ENCODE measurements at places on chromosomes 11 and 22.

GRCh38 chr11:35525501-35526175, at the start of gene PAMR1:
PAMR1 (minus strand) TSS chr11:35525616; CDS start chr11:35525585, 31 bp downstream.
- peak; percentile 57 for DNase-seq

DNA sequence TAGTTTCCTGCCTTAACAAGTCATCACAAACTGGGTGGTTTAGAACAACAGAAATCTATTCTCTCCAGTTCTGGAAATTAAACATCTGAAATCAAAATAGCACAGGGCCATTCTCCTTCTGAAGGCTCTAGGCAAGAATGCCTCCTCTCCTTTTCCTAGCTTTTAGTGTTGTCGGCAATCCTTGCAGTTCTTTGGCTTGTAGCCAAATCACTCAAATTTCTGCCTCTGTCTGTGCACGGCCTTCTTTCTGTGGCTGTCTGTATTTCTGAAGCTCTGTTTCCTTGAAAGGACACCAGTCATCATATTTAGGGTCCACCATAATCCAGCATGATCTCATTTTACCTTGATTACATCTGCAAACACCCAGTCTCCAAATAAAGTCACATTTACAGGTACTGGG, 795.5 kb downstream of the METTL15 start:
- no peak for DNase-seq

DNA sequence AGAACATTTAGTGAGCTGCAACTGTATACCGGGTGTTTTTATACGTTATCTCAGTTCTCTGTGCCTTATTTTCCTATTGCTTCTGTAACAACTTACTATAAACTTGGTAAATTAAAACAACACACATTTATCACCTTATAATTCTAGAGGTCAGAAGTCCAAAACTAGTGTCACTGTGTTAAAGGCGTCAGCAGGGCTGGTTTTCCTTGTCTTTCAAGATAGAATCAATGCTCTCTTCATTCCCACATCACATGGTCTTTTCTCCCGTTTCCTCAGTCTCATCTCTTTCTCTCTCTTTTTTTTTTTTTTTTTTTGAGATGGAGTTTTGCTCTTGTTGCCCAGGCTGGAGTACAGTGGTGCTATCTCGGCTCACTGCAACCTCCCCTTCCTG, 36.1 kb downstream of the MB start:
- no peak for DNase-seq

- DNase-seq: no peak
Observed at GRCh38 chr11:62150887-62151736, 27.3 kb downstream of the INCENP start.

GRCh38 chr11:115153135-115153534, 351.1 kb downstream of the CADM1 start:
- no peak for DNase-seq

- no peak for DNase-seq
Observed at GRCh38 chr11:130148796-130149326, 10.7 kb upstream of the ST14 start.

- DNase-seq: no peak
Observed at GRCh38 chr11:13672576-13673210, 4.2 kb downstream of the FAR1 start.

DNA sequence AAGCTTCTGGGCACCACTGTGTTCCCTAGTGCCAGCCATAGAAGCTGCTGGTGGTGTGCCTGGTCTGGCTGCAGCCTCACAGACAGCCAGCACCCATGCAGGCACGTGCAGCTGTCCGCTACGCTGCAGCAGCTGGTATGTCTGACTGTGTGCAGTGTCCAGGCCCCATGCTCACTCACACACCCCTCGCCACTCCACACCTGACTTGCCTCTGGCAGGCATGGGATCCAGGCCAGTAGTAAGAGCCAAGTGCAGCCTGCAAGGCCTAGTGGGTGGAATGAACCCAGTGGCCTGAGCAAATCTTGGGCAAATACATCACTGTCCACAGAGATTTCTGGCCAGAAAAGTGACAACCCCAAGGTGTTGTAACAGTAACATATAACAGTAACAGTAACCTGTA, 111.9 kb downstream of the ARHGAP20 start:
- DNase-seq: no peak

DNA sequence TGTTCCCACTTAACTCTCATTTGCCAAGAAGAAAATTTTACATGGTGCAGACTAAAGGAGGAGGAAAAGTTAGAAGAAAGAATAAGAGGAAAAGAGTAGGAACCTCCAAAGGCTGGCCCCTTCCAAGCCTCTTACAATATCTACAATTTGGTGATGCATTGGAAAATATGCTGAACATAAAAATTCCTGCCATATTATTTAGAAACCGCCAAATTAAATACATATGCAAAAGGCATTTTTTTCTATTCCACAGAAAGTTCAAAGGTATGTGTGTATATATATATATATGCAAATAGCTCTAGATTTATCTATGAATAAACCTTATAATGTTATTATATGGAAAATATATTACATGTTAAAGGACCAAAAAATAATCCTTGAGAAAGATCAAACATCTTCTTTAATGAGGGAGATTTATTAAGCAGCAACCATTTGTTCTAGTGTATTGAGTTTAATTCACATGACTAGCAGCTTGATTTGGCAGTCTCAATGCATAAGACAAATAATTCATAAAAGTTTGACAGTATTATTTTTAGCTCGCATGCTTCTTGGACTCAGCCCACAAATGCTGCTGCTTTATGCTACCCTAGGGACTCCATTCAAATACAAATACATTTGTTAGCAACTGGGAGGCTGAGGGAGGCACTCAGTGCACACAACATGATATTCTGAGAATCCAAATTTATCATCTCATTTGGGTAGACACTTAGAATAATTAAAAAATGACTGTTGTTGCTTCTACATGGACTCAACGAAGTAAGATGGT, 184.9 kb downstream of the SBF2 start:
- no peak for DNase-seq

GRCh38 chr22:19396561-19396933, 35.0 kb downstream of the HIRA start:
- DNase-seq: no peak

DNA sequence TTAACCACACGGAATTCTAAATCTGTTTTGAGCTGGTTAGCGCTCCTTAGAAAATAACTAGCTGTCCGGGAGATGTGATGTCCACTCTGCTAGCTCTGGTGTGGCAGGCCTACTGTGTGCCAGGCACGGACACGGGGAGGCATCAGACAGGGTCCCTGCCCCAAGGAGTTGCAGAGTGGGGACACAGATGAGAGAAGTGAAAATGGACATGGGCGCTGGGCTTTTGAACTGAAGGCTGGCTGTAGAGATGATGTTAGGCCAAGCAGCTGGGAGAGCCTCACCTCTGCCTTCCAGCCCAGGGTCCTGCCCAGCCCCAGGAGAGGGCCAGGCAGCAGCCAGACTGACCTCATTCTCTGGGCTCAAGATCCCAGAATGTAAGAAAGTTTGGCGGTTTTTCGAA, 368.6 kb downstream of the CTTN start:
- DNase-seq: no peak

- DNase-seq: no peak
Observed at GRCh38 chr22:17250380-17251082, 31.3 kb upstream of the ADA2 start.
